ENCODE measurements at places on chromosomes 16 and 17.

GRCh38 chr17:17565471-17566339 is 25.8 kb downstream of the PEMT start:
- no peak for DNase-seq

GRCh38 chr16:7967996-7968509 is 622.3 kb downstream of the TMEM114 start:
- no peak for DNase-seq

- no peak for DNase-seq
Observed at GRCh38 chr17:2709183-2709661, 2.3 kb downstream of the CLUH start.

- no peak for DNase-seq
Observed at GRCh38 chr16:82481455-82481854, 145.3 kb upstream of the CDH13 start.
